KBM-7 (cell line): ENCODE measurements at places on chromosomes 16 and 17.

GRCh38 chr16:76503091-76503490, 225.9 kb downstream of the CNTNAP4 start:
- DNase-seq = no peak

DNA sequence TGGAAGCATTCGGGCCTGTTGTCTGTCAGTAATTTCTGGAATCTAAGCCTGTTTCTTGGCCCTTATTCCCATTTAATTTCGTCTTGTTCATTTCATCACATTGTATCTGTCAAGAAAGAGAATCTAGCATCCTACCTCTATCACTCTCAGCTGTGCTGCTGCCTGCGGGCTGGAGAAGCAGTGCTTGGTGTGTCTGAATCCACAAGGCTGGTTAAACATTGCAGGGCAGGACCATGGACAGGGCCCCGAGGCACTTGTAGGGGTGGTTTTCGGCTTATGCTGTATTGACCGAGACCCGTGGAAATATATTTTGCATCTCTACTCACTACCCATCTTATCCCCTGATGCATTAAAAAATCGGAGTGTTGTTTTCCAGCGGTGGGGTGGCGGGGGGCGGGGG, 3.1 kb downstream of the RAB11FIP4 start:
- peak; percentile 75 for DNase-seq

DNA sequence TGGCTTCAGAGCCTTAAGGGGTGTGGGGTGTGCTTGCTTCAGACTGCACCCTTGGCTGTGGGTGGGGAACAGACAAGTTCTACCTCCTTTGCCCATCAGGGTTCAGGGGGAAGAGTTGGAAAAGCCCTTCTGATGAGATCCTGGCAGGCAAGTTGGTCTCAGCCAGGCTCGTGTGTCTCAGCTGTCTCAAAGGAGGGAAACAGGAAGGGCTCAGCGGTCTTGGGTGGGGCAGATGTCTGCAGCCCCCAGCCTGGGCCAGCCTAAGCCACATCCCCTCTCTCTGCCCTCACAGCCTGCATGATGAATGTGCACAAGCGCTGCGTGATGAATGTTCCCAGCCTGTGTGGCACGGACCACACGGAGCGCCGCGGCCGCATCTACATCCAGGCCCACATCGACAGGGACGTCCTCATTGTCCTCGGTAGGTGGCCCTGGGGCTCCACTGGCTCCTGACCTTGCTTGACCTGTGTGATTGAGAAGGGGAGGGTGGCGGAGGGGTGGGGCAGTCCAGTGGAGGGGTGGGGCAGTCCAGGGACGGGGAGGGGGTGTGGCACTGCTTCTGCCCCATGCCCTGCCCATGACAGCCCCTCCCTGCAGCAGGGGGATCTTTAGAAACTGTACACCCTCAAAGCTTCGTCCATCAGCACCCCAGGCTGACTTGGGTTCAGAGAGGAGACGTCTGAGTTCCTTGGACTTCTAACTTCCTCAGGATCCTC, 199.5 kb downstream of the PRKCB start:
- DNase-seq = peak; percentile 27

GRCh38 chr17:39603304-39604016, 4.3 kb downstream of the NEUROD2 start:
- no peak for DNase-seq

GRCh38 chr16:63372283-63372682, 1336.0 kb upstream of the CDH8 start:
- no peak for DNase-seq

- no peak for DNase-seq
Measured at GRCh38 chr16:89805136-89805905, 11.1 kb downstream of the FANCA start.

DNA sequence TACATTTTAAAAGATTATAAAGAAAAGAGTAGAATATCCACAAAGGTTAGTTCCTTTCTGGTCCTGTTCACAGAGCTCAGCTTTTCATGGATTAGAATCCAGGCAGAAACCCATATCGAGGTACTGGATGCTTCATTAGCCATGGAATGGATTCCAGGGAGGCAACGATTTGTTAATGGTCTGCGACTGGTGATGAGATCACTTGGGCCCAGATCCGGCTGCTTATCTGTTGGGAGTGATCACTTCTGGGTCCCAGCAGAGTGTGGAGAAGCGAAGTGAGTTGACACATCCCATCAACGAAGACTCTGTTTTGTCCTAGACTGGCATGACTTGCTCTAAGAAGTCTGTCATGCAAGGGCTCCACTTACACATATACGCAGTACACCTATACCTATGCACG, 165.8 kb downstream of the MAF start:
- DNase-seq = no peak

DNA sequence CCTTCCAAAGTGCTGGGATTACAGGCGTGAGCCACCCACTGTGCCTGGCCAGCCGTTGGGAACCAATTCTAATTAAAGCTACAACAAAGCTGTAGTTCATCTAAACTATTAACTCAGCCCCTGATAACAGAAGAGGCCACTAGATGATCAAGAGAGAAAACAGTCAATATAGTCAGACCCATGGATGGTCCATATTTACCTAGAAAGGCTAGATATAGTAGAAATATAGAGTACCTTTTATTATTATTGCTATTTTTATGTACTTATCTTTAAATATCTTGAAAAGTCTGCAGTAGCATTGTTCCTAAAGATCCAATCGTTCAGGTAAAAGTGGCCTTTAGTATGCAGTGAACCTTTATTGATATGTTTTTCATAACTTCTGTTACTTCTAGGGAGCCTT, 43.2 kb downstream of the RNF213 start:
- DNase-seq = no peak

DNA sequence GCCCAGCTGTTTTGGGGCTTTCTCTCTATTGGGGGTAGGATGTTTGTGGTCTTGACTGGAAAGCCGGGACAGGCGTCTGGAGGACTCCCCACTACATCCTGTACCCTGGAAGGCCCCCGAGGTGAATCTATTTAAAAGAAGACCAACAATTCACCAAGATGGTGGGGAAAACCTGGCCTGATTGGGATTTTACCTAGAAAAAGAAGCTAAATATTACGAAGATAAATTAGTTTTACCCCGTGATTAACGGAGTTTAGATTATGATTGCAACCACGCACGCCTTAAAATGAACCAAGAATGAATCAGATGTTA, 779 bp upstream of the CCDC102A start:
- no peak for DNase-seq

- no peak for DNase-seq
Measured at GRCh38 chr16:82328881-82329469, 159.0 kb upstream of the MPHOSPH6 start.

GRCh38 chr17:53406907-53407306, 415.8 kb upstream of the KIF2B start:
- DNase-seq = no peak

- DNase-seq = no peak
Measured at GRCh38 chr17:14307560-14308024, 6.7 kb downstream of the HS3ST3B1 start.

DNA sequence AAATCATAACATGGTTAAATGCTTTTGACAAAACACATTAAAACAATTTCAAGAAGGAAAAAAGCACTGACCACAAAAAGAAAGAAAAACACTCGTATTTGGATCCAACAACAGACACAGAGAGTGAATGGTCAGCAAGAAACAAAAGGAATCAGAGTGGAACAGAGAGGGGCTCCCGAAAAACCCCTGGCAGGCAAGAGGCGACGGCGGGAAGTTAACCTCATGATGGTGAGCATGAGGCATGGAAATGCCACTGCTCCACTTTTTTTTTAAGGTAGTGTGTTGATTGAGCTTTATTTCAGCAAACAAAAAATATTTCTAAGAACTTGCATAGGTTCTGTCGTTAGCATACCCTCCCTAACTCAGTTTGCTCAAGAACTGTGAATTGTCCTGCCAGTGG, 32.1 kb upstream of the ST6GALNAC1 start:
- DNase-seq = no peak

- no peak for DNase-seq
Measured at GRCh38 chr16:23505671-23506605, 4.4 kb downstream of the GGA2 start.
